ENCODE measurements at places on chromosomes 16 and 17. TPM values are rescaled to one million over a fixed set of nuclear protein-coding genes. Genes with fewer than 3 reads are reported as not detected.

MT3 gene
- 0.67 TPM for polyA plus RNA-seq

KRTAP16-1 gene
- polyA plus RNA-seq, result not detected

CLEC19A gene
- polyA plus RNA-seq, result not detected

KRT27 gene
- polyA plus RNA-seq, result not detected

PRKCB gene
- 0.45 TPM for polyA plus RNA-seq

Data from esophagus (tissue), 2 donors.